ENCODE measurements at places on chromosomes 2 and 18.
A peak's percentile ranks its signal among the peaks of the same experiment; 100 is the strongest.

DNA sequence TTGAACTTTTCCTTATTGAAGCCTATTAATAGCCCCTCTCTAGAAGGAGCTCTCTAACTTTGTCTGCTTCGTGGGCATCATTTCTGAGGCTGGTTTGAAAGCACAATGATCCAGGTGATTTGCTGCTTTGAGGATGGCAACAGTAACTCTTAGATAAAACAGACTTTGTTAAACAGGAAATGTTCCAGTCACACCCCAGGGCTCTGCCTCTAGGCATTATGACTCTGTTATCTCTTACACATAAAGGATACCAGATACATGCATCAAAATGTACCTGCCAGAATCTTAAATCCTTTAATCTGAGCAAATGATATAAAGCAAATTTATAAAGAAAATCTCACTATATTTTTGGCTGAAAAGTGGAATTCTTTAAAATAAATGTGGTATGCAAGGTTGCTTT is 52.3 kb downstream of the GAD1 start:
- no peak for DNase-seq

- no peak for DNase-seq
Measured at GRCh38 chr2:109450574-109451273, 163.0 kb downstream of the SEPTIN10 start.

- no peak for DNase-seq
Measured at GRCh38 chr2:25240636-25241035, 72.3 kb upstream of the POMC start.

- no peak for DNase-seq
Measured at GRCh38 chr18:76791106-76791505, 31.3 kb upstream of the ZNF236 start.

- DNase-seq = no peak
Measured at GRCh38 chr2:120466704-120467054, 120.7 kb downstream of the INHBB start.

DNA sequence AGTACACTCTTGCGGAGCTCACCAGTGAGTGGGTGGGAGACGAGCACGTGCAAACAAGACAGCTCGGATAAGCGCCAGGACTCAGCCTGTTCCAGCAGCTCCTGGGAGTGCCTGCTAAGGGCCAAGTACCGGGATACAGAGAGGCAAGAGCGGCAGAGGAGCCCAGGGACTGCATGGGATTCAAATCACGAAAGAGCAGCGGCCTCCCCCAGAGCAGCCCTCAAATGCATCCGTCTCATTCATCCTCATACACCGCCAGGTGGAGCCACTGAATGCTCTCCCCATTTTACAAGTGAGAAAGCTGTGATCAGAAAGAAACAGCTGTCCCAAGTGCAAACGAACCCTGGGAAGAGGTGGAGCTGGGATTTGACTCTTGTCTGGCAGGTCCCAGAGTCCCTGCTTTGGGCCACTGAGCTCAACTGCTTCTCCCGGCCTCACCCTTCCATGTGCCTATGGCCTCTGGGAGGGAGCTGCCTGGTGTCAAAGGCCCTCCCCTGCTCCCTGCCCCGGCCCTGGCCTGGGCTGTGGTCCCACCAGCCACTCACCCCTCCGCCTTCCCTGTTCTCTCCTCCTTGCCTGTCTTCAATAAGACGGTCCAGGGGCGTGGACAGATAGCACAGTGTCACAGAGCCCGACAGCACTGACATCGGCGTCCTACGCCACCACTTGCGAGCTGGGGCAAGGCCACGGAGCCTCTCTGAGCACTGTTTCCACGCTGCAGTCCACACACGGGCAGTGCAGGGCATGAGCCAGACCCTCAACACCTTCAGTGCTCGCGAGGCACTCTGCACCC is 72.8 kb upstream of the TAF1B start:
- DNase-seq = peak; percentile 57

GRCh38 chr2:9552219-9553178 is 3.1 kb downstream of the ADAM17 start:
- no peak for DNase-seq

DNA sequence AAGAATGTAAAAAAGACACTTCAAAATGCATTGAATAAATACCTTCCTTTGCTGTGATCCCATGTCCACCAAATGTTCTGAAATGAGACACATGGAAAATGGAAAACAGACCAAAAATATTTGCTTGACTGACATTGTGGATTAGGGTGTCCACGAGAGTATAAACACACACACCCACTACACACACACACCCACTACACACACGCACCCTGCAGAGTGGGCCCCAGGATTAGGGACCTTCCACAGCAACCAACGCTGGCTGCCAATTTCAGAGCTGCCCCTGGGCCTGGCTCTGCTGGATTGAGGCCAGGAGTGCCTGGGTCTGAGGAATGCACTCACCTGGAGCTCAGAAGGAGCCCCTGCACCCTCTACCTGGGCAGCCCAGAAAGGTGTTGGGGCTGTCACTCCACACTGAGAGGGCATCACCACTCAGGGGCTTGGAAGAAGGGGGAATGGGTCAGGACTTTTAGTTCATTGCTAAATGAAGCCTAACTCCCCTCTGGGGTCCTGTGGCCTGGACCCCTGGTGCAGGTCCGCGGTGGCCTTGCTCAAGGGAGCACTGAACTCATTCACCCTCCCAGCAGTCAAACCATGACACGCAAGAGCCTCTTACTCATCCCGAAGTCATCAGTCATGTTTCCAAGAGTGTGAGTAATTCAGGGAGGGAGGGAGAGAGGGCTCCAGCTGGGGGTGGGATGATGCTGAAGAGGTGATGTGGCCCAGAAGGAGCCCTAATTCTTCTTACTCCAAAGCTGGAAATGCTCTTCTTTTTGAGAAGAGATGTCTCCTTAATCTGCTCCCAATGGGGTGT is 50.2 kb upstream of the PLB1 start:
- peak; percentile 51 for DNase-seq

DNA sequence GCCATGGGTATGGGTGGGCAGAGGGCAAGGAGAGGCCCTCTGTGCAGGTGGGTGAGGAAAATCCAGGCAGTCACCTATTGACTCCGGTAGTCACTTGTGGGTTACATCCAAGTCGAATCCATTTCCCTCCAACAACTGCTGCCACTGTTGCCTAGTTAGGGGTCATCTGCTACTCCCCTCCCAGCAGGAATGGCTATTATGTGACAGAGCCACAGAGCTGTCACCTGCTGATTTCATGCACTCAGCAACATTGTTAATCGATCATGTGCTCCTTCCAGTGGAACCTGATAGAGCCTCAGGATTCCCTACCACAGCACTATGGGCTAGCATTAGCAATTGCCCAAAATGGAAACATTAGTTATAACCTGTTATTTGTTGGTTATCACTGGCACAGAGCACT is 31.4 kb downstream of the POLR1A start:
- no peak for DNase-seq

- DNase-seq = no peak
Measured at GRCh38 chr18:60277855-60278480, 94.6 kb downstream of the MC4R start.

- no peak for DNase-seq
Measured at GRCh38 chr2:228039752-228040534, 141.5 kb downstream of the SPHKAP start.

- DNase-seq = peak; percentile 65
Measured at GRCh38 chr2:157492189-157492773, 48.4 kb upstream of the CYTIP start.

GRCh38 chr18:22637787-22638186 is 220.1 kb upstream of the CTAGE1 start:
- DNase-seq = no peak

DNA sequence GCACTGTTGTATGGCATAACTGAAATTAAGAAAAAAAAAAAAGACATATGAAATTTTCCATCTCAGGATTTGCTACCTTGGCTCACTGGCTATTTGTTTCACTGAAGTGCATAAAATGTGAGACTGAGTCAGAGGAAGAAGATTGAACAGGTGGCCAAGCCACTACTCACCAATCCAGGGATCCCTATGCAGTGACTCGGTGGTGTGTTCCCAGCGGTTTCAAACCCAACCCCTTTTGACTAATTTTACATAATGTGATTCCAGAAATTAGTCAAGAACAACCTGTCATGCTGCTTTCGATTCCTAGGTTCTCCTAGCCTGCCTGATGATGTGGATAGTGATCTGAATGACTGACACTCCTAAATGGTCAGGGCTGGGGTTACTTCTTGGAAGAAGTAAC is 77.3 kb downstream of the KLHL14 start:
- no peak for DNase-seq

DNA sequence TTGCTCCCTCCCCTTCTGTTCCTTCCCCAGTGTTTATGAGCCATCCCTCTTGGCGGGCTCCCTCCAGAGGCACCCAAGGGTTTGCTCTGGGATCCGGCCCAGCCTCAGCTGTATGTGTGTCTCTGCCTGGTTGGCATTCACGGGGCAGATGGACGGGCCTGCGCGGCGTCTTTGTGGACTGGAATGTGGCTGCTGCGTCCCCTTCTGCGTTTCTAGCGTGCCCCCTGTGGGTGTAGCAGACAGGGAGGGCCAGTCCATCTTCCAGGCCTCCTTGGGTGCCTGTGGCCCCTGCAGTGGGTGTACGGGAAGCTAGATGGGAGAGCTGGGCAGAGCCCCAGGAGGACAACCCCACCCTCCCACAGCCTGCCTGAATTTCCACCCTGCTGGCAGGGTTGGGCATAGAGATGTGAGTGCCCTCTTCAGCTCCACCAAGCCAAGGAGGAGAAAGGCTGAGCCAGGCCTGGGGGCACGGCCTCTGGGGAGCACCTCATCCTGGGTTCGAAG is 15.7 kb downstream of the GPC1 start:
- DNase-seq = no peak

DNA sequence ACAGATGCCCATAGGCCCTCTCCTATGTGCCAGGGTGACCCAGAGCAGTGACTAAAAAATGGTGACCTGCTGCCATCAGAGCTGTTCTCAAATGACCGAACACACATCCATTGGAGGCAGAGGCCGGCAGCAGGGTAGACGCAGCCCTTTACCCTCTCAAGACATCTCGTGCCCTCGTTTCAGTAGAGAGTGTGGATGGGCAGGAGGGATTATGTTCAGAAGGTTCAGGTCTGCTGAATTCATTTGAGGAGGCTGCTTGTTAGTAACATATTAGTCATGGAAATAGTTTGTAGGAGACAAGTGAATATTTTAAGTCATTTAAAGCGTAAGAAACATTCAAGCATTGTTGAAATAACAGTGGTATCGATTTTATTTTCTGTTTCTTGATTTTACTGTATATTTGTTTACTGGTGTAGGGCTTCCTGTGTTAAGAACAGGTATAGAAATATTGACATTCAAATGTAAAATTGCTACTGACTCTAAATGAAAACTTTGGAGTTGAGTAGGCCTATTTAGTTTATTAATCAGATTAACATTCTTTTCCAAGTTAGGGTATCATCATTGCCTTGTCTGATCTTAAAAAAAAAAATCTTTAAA is 82.6 kb downstream of the ZNF532 start:
- no peak for DNase-seq

- DNase-seq = no peak
Measured at GRCh38 chr18:68779169-68779568, 18.7 kb upstream of the CCDC102B start.

DNA sequence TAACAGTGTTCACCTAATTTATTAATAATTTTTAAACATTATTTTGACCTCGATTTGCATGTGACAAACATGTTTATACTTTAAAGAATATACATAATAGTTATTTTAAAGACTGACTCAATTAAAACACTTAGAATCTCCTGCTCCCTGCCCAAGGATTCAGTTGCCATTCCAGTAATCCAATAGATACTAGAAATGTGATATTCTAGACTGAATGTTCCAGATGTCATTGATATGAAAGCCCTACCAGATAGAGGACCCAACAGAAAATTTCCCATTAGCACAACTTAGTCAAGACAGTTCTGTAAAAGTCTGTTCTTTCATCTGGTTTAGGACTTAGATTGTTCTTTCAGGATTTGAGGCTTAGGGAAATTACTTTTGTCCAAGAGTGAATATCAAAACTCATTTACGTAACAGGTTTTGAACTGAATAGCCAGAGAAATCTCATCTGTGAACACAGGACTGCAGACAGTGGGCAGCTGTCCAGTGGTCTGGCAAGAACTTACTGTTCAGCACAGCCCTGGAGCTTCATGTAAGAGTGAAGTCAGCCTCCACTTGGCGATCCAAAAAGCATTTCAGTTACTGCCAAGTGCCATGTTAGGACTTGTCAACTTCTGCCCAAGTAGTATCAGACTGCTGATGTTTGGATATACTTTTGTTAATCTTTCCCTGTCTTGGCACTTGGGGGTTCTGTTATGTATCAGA is 77.5 kb downstream of the OSBPL6 start:
- DNase-seq = no peak

DNA sequence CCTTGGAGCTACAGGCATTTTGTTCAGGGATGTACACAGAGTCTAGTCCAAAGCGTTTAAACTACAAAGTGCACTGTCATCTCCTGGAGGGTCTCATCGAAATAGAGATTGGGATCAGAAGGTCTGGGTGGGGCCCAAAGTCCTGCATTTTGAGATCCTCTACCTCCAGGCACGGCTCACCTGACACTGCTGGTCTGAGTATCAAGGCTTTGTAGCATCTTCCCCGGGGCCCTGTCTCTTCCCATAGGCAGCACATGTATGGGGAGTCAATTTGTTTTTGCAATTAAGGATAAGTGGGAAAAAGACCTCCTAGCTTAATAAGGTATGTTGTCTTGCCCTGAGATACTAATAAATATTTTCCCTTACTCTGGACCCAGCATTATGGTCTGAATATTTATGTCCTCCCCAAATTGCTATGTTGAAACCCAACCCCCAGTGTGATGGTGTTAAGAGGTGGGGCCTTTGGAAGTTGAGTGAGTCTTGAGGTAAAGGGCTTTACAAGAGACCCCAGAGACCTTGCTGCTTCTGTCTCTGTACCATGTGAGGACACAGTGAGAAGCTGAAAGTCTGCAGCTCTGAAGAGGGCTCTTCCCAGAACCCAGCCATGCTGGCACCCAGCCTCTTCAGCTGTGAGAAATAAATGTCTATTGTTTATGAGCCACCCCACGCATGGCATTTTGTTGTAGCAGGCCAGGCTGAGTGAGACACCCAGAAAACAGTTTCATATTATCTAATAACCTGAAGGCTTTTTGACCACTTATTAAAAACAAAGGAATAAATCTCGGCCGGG is 258.7 kb upstream of the HS6ST1 start:
- DNase-seq = no peak

GRCh38 chr18:27712066-27712465 is 464.9 kb downstream of the CDH2 start:
- DNase-seq = no peak

Data from stimulated activated CD4-positive, alpha-beta T cell treated with anti-CD3 and anti-CD28 coated beads, Interleukin-4, amount 100 ng/mL, for 1 hour (primary cell).